ENCODE measurements at places on chromosomes 5 and 9. TPM values are rescaled to one million over a fixed set of nuclear protein-coding genes. Genes with fewer than 3 reads are reported as not detected.

Gene NME5
- total RNA-seq: 1.0 TPM

Gene SLCO6A1
- total RNA-seq: not detected

Gene PRRT1B
- total RNA-seq: not detected

Gene PALM2AKAP2
- total RNA-seq: 3.8 TPM

Gene SUSD3
- 1.4 TPM for total RNA-seq

Gene WDR70
- 19.0 TPM for total RNA-seq

Gene C1QTNF2
- 0.22 TPM for total RNA-seq

Gene ZBTB5
- 6.3 TPM for total RNA-seq

Gene ASPN
- total RNA-seq: not detected

Gene GLDC
- total RNA-seq: 68.8 TPM

Gene IL9
- total RNA-seq: not detected

Gene NR6A1
- 1.1 TPM for total RNA-seq

Gene GABBR2
- total RNA-seq: 0.75 TPM

Gene CSF2
- 13.2 TPM for total RNA-seq

Gene WNT8A
- not detected for total RNA-seq

Gene SLIT3
- 0.36 TPM for total RNA-seq

Gene CDH10
- total RNA-seq: 0.58 TPM

Gene STK32A
- total RNA-seq: 0.63 TPM

Gene LCN1
- not detected for total RNA-seq

Gene POU5F2
- total RNA-seq: 0.07 TPM

Gene TMEM38B
- total RNA-seq: 6.6 TPM

Gene SLC23A1
- total RNA-seq: not detected

Gene DND1
- 0.14 TPM for total RNA-seq

Gene AGXT2
- total RNA-seq: not detected

Gene TRPM6
- 1.6 TPM for total RNA-seq

Gene CENPH
- 44.3 TPM for total RNA-seq

Gene ANKRD20A1
- total RNA-seq: 0.17 TPM

Gene MAMDC4
- 4.8 TPM for total RNA-seq

Gene NAIP
- 1.2 TPM for total RNA-seq

Gene FGD3
- total RNA-seq: 0.58 TPM

Gene CCL27
- not detected for total RNA-seq

Gene RHOBTB3
- total RNA-seq: 86.4 TPM

Gene AHRR
- 0.29 TPM for total RNA-seq

Gene FBP1
- total RNA-seq: 2.9 TPM

Gene INVS
- 9.1 TPM for total RNA-seq

Gene GABRB2
- total RNA-seq: not detected

Gene LECT2
- total RNA-seq: not detected

Gene IDNK
- total RNA-seq: 5.1 TPM

Gene IL7R
- total RNA-seq: 1.6 TPM

Gene TSSK1B
- total RNA-seq: not detected

Gene LRRTM2
- total RNA-seq: under 0.01 TPM

Gene FOXD4L3
- total RNA-seq: not detected

Gene NR4A3
- total RNA-seq: 0.07 TPM

Gene SIT1
- total RNA-seq: not detected

Gene PAEP
- not detected for total RNA-seq

Gene ARAP3
- total RNA-seq: 11.3 TPM

Gene CIZ1
- 76.7 TPM for total RNA-seq

Gene TAF7
- 40.6 TPM for total RNA-seq

Gene ZNF483
- 2.5 TPM for total RNA-seq

Gene SYNPO
- total RNA-seq: 0.43 TPM

Gene MTMR12
- 19.8 TPM for total RNA-seq

Gene B4GALT1
- 44.5 TPM for total RNA-seq

Gene F2RL2
- 7.2 TPM for total RNA-seq

Gene FAXDC2
- 0.52 TPM for total RNA-seq

Gene CANX
- 390 TPM for total RNA-seq

Gene PCDHB10
- under 0.01 TPM for total RNA-seq

Gene TPPP
- 0.46 TPM for total RNA-seq

Gene SPATA31C1
- total RNA-seq: 0.14 TPM

Gene FGF1
- total RNA-seq: 4.7 TPM

Gene NDOR1
- total RNA-seq: 26.9 TPM
